NCI-H460 (cell line): ENCODE measurements at places on chromosomes 1 and 21.
A peak's percentile ranks its signal among the peaks of the same experiment; 100 is the strongest.

DNA sequence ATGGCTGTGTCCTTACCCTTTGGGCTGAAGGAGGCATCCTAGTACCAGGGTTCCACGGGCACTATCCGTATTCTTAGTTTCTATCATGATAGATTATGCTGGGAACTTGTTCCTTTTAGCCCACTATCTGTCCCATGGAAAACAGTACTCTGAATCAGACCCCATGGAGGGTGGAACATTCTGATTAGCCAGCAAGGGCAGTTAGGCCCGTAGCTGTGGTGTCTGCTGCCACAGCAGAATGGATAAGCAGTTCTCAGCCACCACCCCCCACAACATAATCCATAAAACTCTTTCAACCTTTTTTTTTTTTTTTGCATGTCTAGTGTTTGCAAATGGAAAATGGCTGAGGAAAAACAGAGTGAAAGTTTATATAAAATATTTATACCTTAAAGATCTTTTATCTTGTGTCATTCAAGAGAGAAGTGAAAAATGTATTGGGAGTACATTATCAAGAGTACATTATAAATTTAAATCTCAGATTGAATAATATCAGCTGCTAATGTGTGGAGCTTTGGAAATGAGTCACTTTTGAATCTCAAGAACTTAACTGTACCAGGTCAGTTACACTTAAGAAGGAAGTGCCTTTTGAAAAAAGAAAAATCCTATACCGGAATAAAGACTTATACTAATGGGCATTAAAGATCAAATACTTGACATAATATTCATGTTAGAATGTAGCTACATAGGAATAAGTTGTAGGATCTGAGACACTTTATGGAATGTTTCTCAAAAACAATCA lies 80.3 kb downstream of the NFIA start:
- DNase-seq: no peak

- no peak for DNase-seq
These were observed 2.6 kb upstream of the GSTM4 start for GRCh38 chr1:109653306-109653705.

DNA sequence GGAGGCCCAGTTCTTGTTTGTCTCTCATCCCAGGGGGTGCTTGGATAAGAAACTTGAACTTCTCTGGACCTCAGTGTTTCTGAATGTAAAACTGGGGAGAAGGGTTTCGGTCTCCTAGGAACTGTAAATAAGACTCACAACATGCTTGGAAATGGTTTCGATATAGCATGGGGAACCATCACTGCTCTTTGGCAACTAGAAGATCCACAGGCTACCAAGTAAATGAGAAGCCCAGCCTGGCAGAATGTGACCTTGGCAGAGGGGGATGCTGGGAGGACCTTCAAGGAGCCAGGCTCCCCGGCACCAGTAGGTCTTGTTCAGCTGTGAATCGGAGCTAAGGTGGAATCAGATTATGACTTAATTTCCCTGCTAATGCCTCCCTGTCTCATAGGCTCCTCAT lies 3.7 kb downstream of the ARL8A start:
- no peak for DNase-seq

GRCh38 chr1:7644961-7645750 lies 125.9 kb upstream of the VAMP3 start:
- DNase-seq: no peak

DNA sequence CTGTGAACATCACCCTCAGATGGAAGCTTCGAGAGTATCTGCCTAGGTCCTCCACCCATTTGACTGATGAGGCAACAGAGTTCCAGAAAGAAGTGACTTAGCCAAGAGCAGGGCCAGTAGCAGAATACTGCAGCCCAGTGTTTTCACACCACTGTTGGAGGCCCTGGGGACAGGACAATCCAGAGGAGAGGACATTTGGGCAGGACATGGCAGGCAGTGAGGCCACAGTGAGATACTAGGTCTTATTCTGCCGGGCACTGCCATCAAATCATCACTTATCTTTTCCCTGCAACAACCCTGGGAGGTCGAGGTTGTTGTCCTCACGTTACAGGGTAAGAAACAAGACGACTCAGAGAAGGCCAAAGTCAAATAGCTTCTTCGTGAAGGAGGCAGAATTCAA lies 5.5 kb upstream of the FOXO6 start:
- DNase-seq: no peak

- no peak for DNase-seq
These were observed 55.0 kb downstream of the WNT9A start for GRCh38 chr1:227892489-227893299.

DNA sequence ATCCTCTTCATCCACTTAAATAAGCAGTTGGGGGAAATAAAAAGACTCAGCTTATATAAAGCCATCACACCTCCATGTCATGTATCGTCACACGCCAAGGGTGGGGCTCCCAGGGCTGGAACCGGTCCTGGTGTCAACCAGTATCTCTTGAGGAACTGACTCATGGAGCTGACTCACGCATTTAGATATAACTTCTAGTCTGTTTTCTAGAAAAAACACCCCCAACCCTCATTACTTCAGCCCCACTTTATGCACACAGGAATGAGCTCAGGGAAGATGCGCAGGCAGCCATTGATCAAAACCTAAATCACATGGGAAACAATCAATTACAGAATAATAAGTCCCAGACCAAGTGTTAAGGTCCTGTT lies 6.9 kb upstream of the IL22RA1 start:
- peak; percentile 85 for DNase-seq

DNA sequence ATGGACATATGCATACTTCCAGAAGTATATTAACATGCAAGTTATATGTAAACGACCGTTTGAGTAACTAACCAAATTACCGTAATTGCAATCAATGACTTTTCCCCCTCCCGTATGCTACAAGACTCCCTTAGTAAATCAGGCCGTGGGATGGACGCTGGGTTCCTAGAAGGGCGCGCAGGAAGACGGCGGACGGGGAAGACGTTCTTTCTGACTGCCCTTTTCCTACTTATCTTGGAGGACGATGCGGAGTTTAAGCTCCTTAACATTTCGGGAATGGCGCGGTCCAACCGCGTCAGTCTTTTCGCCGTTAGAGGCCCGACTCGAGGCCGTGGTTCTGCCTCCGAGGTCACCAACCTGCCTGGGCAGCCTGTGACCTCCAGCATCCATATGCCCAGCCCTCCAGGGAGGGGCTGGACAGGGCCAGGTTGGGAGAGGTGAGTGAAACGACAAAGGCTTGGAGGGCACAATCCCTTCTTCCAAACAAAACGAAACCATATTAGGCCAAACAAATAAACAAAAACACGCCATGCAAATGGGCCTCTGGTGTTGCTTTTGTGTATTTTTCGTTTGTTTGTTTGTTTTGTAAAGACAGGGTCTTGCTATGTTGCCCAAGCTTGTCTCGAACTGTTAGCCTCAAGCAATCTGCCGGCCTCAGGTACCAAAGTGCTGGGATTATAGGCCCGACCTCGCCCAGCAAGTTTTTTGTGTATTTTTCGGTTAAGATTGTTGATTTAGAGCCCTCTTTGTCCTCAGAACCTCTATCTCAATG lies 873 bp upstream of the PI4KB start:
- no peak for DNase-seq

GRCh38 chr1:228242409-228242808 lies 34.6 kb downstream of the OBSCN start:
- DNase-seq: no peak

DNA sequence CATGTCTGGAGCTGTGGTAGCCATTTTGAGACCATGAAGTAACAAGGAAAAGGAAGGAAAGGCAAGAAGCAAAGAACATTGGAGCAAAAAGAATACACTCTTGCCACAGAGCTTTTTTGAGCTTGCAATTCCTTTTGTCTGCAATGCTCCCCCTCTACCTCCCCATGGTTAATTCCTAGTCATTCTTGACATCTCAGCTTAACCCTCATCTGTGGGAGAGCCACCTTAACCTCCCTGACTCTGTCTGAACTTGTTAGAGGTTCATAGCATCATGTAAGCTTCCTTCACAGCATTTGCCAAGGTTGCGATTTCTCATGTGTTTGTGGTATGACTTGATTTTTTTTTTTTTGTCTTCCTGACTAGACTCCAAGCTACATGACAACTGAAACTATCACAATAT lies 564.1 kb upstream of the PLXNA2 start:
- DNase-seq: no peak

- DNase-seq: no peak
These were observed 404.0 kb upstream of the VAMP3 start for GRCh38 chr1:7366955-7367665.

DNA sequence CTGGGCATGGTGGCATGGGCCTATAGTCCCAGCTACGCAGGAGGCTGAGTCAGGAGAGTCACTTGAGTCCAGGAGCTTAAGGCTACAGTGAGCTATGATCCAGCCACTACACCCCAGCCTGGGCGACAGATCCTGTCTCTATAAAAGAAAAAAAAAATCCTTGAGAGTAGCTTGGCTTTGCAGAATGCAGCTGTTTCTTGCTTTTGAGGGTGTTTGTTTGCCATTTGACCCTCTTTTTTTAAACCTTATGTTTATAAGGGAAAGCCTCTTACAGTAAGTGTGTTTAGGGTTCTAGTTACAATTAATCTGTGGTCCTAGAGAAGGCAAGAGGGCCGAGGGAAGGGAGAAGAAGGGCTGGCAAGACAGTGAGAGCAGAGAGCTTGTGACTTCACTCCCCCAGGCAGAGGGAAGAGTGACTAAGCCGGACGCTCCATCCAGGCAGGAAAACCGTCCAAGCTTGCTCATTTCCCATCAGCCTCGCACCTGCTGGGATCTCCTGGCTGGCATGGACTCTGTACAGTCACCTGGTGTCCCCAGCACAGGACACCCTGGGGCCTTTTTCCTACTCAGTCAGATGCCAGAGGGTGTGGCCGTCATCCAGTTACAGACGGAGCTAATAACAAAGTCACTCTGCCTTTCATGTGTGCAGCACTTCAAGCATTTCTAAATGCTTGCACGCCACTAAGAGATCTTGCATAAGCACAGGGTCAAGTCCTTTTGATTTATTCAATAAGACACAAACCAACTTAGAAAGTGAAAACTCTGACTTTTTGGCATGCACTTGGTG lies 55.5 kb upstream of the PSEN2 start:
- DNase-seq: peak; percentile 29

DNA sequence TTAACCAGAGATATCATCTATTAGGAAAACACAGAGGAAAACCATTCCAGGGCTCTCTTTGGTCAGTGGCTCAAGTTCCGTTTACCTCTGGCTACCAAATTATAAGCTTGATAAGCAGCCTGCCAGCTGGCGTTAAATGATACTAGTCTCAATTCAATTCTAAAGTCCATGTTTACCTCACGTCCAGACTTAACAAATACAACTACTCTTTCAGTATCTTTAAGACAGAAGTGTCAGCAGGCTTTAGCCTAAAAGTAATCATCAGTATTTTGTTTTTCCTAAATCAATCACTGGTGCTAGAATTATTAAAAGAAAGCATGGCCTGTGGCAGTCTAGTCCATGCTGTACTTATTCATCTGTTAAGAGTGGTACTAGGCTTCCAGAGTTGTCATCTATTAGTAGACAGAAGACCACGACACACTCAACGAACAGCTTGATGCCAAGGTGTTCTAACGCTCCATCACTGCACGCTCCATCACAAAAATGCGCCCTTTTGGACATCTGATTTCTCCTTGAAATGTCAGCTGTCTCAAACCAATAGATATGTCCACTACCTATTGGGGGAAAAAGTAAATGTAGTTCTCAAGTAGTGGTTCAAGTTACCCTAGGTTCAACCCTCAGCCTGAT lies 1.5 kb downstream of the IVNS1ABP start:
- no peak for DNase-seq

DNA sequence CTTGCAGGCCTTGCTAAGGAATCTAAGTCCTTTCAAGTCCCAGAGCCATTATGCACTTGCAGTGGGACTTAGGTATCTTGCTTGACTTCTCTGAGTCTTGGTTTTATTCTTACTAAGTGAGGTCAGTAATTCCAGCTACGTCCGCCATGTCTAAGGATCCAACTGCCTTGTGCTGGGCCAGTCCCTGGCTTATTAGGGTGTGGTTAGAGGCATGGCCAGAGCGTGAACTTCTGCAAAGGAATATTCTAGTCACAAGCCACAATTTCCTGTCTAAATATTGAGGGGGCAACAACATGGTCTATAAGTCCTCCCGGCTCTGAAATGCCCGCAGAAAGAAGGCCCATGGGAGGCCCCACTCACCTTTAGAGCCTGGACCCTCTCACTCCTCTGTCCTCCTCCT lies 82.9 kb downstream of the TMEM53 start:
- no peak for DNase-seq

DNA sequence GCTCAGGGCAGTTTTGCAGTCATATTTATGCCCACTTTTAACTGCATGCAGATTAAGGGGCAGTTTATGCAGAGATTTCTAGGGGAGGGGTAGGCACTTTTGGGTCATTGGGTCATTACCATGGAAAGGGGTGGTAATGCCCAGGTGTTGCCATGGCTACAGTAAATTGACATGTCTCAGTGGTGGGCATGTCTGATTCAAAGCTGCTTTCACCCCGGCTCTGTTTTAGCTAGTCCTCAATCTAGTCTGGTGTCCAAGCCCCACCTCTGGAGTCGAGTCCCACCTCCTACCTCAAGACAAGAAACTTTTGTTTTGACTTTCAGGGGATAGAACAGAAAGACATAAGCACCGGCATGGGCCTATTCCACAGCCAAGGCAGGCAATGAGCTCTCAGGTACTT lies 8.9 kb upstream of the NEK2 start:
- no peak for DNase-seq

- DNase-seq: no peak
These were observed 4.1 kb upstream of the HDGF start for GRCh38 chr1:156755527-156755950.

DNA sequence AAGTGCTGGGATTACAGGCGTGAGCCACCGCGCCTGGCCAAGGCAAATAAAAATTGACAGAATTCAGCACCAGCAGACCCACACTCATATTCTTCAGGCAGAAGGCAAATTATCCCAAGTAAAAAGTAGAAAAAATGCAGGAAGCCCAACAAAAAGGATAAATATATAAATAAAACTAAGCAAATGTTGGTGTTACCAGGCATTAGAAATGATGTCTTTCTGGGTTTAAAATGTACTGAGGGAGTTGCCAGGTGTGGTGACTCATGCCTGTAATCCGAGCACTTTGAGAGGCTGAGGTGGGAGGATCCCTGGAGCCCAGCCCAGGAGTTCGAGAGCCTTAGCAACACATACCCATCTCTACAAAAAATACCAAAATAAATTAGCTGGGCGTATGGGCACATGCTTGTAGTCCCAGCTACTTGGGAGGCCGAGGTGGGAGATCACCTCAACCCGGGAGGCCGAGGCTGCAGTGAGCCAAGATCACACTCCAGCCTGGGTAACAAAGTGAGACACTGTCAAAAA lies 6.3 kb downstream of the INTS11 start:
- no peak for DNase-seq

- no peak for DNase-seq
These were observed 110.8 kb upstream of the BRINP3 start for GRCh38 chr1:190588424-190588823.

DNA sequence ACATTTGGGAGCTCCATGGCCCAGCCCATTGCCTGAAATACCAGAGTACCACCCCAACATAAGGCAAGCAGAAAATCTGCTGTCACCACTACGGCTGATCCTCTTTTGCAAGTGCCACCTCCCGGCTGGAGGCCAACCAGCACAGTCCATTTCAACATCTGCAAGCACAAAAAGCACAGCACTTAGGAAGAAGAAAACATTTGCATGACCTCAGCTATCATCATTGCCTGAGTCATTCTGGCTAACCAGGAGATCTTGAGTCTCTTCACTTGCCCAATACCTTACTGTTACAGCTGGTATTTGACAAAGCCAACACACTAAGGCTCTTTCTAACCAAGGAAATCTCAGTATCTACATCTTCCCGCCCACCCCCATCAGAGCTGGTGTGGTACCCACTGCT lies 55.9 kb downstream of the NEK7 start:
- no peak for DNase-seq
